ENCODE measurements at places on chromosomes 3 and 15. TPM values are rescaled to one million over a fixed set of nuclear protein-coding genes. Genes with fewer than 3 reads are reported as not detected.

GRCh38 chr15:67370206-67370954 lies 115.8 kb downstream of the IQCH start:
- no peak for DNase-seq

DNA sequence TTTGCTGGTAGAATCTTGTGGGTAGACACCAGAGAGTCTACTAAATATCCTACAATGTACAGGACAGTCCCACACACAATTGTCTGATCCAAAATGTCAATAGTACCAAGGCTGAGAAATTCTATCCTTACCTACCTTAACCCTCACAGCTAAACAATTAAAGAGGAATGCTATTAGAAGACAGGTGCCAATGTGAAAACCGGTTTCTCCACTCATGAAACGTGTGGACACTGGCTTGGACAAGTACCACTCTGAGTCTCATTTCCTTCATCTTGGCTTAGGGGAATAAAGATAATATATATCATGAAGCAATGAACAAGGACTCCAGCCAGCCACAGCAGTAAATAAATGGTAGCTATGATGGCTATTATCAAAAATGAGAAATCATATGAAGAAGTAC lies 90.2 kb downstream of the RFTN1 start:
- no peak for DNase-seq

The GABRB3 gene
- not detected for total RNA-seq

DNA sequence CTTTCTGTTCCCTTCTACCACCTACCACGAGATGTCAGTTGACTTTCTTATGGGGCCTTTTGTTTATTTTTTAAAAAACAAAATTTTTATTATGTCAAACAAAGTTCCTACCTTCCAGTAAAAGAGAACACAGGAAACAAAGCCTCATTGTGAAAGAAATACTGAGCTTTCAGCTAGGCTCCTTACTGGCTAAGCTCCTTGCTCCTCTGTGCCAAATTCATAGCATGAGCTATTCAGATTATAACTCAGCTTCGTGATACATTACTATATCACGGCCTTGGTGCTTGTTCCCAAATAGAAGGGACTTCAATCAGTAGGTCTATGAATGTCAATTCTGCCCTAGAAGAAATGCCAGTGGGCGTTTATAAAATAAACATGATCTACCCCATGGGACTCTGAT lies 145.8 kb upstream of the CHRM5 start:
- no peak for DNase-seq

DNA sequence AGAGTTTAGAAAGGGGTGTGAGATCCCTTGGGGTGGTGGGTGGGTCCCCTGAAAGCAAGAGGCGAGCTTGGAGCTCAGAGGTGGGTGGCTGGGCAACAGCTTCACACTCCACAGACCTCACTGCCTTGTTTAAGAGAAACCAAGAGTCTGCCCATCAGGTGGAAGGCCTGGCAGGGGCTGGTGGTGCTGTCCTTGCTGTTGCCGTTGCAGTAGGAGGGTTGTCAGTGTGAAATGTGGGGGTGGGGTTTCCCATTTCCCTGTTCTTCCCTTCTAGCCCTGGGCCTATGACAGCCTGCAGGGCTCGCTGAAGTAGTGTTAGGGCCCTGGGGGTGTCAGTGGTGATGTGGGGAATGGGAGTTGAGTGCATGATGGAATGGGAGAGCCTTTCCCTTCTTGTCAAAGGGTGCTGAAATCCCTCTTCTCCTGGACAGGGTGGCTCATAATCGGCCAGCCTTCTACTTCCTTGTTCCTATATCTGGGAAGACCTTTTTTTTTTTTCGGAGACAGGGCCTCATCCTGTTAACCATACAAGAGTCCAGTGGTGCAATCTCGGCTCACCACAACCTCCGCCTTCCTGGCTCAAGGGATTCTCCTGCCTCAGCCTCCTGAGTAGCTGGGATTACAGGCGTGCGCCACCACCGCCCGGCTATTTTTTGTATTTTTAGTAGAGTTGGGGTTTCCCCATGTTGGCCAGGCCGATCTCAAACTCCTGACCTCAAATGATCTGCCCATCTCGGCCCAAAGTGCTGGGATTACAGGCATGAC lies 4.3 kb downstream of the PLEKHO2 start:
- no peak for DNase-seq

- no peak for DNase-seq
Measured at GRCh38 chr3:150727653-150728502, 24.2 kb upstream of the ERICH6 start.

All from myocyte (in vitro differentiated cells).